ENCODE measurements at places on chromosomes 7 and 10. TPM values are rescaled to one million over a fixed set of nuclear protein-coding genes. Genes with fewer than 3 reads are reported as not detected.

The GFRA1 gene
- total RNA-seq, result 47.6 TPM

The SP8 gene
- 1.5 TPM for total RNA-seq

The BAMBI gene
- 38.3 TPM for total RNA-seq

The IDI2 gene
- not detected for total RNA-seq

The SPACDR gene
- 0.56 TPM for total RNA-seq

The POR gene
- 23.3 TPM for total RNA-seq

The STEAP1 gene
- 80.7 TPM for total RNA-seq

The FFAR4 gene
- total RNA-seq, result 0.16 TPM

The PRF1 gene
- not detected for total RNA-seq

The STYXL1 gene
- 47.9 TPM for total RNA-seq

The ITGA8 gene
- 0.03 TPM for total RNA-seq

The HTR5A gene
- total RNA-seq, result not detected

The SPDYE6 gene
- total RNA-seq, result not detected

The CFAP69 gene
- total RNA-seq, result 0.44 TPM

The ANXA7 gene
- total RNA-seq, result 62.7 TPM

The NHLRC2 gene
- total RNA-seq, result 19.4 TPM

The AKR1C8 gene
- not detected for total RNA-seq

The HOXA4 gene
- total RNA-seq, result 1.5 TPM

The KIAA1217 gene
- 1.7 TPM for total RNA-seq

The FAM13C gene
- 0.16 TPM for total RNA-seq

The JAKMIP3 gene
- 0.99 TPM for total RNA-seq

The ELFN1 gene
- 0.56 TPM for total RNA-seq

The EPO gene
- not detected for total RNA-seq

The SCIN gene
- not detected for total RNA-seq

The ANK3 gene
- 1.7 TPM for total RNA-seq

The CFAP58 gene
- 0.20 TPM for total RNA-seq

The RBM20 gene
- not detected for total RNA-seq

The ATRNL1 gene
- 1.7 TPM for total RNA-seq

The ALOX5 gene
- not detected for total RNA-seq

The VPS37D gene
- total RNA-seq, result 1.4 TPM

The UTF1 gene
- not detected for total RNA-seq

The UCMA gene
- not detected for total RNA-seq

The CDH23 gene
- 0.07 TPM for total RNA-seq

The TRIM50 gene
- total RNA-seq, result not detected

The SEC23IP gene
- 5.4 TPM for total RNA-seq

The COBL gene
- not detected for total RNA-seq

The ACTL6B gene
- total RNA-seq, result not detected

The MACC1 gene
- not detected for total RNA-seq

The GARS1 gene
- total RNA-seq, result 246 TPM

The C10orf62 gene
- not detected for total RNA-seq

The SPDYE9 gene
- total RNA-seq, result not detected

Measured in MG63 (cell line).